Colonic mucosa (tissue), 4 donors: ENCODE measurements at places on chromosomes 1 and 21.

DNA sequence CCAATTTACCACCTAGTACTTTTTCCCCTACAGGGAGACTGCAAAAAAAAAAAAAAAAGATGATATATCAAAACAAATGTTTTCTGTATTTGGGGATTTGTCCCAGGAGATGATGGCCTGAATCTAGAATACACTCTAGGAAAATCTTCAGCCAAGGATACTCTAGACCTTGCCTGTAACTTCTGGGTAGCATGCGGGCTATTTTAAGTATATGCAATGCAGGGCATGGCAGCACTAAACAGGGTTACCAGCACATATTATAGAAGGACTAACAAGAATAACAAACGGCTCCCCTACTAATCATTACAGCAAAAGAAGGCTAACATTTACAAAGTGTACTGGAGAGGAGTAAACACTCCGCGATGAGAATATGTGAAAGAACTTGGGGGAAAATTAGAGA is 109.6 kb downstream of the GPATCH2 start:
- DNase-seq, result no peak

GRCh38 chr1:221074332-221074731 is 195.1 kb downstream of the HLX start:
- DNase-seq, result no peak

GRCh38 chr21:40733024-40733397 is 113.9 kb downstream of the DSCAM start:
- no peak for DNase-seq

DNA sequence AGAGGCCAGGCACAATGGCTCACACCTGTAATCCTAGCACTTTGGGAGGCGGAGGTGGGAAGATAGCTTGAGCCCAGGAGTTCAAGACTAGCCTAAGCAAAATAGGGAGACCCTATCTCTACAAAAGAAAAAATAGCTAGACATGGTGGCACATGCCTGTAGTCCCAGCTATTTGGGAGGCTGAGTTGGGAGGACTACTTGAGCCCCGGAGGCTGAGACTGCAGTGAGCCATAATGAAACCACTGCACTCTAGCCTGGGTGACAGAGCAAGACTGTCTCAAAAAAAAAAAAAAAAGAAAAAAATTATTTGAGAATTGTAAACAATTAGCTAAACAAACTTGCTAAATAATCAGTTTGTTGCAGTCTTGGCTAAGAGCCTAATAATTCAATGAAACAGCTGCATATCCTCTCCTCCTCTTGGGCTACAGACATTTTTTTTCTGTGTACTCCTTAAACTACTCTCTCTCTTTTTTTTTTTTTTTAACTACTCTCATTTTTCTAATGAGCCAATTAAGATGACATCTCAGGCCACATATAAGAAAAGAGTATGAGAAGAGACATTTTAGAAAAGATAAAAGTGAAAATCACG is 10.5 kb upstream of the DNAJB4 start:
- no peak for DNase-seq

DNA sequence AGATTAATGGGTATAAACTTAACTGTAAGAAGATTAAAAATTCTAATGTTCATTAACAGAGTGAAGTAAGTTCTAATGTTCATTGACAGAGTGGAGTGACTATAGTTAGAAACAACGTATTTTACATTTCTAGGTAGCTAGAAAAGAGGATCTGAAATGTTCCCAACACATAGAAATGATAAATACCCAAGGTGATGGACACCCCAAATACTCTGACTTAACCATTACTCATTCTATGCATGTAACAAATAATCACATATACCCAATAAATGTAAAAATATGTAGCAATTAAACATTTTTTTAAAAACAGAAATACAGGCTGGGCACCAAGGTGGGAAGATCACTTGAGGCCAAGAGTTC is 62.1 kb downstream of the ABL2 start:
- no peak for DNase-seq

DNA sequence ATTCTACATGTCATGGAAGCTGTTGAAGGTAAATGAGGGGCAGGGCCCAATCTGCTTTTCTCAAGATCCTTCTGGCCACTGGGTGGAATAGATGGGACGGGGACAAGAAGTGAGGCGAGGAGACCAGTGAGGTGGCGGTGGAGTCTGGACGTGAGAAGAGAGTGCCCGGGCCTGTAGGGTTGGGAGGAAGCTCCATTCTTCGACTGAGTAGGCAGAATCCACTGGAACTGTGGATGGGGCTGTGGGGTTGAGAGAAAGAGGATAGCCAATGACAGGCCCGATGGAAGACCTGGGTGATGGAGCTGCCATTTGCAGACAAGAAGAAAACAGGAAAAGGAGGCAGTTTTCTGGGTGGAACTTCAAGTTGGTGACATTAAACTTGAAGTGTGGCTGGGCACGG is 10.3 kb downstream of the SLC1A7 start:
- DNase-seq, result no peak
